Activated naive CD4-positive, alpha-beta T cell treated with Interleukin-2 at 50 U/mL for 16 hours (primary cell): ENCODE measurements at places on chromosomes 6 and 20.

DNA sequence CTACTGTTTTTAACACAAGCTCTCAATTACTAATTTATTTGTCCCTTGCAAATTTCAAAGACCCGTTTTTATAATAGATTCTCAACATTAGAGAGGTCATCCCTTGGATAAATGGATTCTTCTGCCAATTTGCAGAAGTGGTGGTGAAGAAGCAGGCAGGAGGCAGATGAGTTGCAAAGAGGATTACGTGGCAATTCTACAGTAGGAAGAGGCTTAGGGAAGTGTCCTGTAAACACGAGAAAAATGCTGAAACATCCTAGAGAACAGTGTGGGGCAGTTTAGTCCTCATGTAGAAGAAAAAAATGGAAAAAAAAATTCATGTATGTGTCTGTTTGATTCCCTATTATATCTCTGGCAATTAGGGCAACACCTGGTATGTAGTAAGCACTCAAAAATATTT is 87.6 kb downstream of the BMP2 start:
- DNase-seq: no peak

DNA sequence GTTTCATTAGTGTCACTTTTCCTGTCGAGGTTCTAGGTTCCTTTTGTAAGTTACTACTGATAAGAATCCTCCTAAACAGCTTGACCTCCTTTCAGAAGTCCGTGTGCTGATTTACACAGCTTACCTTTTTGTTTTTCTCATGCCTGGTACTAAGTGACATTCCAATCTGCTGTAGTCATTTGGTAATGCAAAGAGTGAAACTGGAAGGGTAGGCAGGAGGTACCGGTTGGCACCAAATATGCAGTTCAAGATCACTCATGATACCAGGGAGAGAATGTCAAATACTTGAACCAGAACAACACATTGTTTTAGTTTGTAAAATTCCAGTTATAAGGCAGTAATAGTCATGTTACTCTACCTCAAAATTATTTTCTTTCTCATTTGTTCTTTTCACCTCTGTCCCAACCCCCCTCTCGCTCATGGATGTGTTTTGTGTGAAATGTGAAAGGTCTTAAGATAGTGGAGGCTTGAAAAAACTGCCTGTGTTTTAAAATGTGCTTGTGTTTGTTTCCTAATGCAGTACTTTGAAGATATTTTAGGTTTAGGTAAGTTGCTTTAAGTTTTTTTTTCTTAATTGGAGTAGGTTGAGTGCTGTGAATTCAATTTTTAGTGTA is 23.2 kb downstream of the AFDN start:
- DNase-seq: no peak

DNA sequence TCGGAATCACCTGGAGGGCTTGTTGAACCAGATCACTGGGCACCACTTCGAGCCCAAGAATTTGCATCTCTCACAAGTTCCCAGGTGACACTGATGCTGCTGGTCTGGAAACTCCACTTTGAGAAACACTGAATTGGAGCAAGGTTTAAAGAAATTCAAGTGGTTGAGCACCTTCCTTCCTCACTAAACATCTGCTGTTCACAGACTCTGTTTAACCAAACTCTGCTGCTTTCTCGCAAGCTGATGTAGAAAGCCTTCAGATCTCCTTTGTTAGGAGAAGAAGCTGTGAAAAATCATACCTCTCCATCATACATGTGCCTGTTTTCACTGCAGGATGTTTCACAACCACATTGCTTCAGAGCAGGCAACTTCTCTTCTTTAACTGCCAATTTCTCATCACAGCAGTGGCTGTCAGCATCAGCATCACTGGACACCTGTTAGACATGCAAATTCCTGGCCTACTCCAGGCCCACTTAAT is 87.5 kb upstream of the TOP1 start:
- no peak for DNase-seq

GRCh38 chr20:41669708-41670263 is 51.6 kb upstream of the CHD6 start:
- no peak for DNase-seq

- DNase-seq: no peak
Measured at GRCh38 chr20:6622041-6622440, 145.4 kb upstream of the BMP2 start.
